ENCODE measurements at places on chromosomes 2 and 18. TPM values are rescaled to one million over a fixed set of nuclear protein-coding genes. Genes with fewer than 3 reads are reported as not detected.

Gene SERPINB5
- 0.03 TPM for polyA plus RNA-seq

Gene DES
- 8,143 TPM for polyA plus RNA-seq

Gene MTLN
- polyA plus RNA-seq, result 622 TPM

Gene ADGRF3
- 0.03 TPM for polyA plus RNA-seq

Gene EVA1A
- polyA plus RNA-seq, result 0.51 TPM

Gene NPHP1
- polyA plus RNA-seq, result 12.2 TPM

Gene LDLRAD4
- polyA plus RNA-seq, result 2.0 TPM

Gene TMEM247
- not detected for polyA plus RNA-seq

Gene GAREM1
- 3.4 TPM for polyA plus RNA-seq

Gene DNAH7
- polyA plus RNA-seq, result 0.08 TPM

Gene VAMP8
- 25.4 TPM for polyA plus RNA-seq

GRCh38 chr2:200649724-200650123 is 63.9 kb downstream of the AOX1 start:
- no peak for DNase-seq

GRCh38 chr18:38250971-38251370 is 685.4 kb upstream of the CELF4 start:
- DNase-seq, result no peak

GRCh38 chr2:157304811-157305722 is 20.6 kb downstream of the ERMN start:
- DNase-seq, result no peak

DNA sequence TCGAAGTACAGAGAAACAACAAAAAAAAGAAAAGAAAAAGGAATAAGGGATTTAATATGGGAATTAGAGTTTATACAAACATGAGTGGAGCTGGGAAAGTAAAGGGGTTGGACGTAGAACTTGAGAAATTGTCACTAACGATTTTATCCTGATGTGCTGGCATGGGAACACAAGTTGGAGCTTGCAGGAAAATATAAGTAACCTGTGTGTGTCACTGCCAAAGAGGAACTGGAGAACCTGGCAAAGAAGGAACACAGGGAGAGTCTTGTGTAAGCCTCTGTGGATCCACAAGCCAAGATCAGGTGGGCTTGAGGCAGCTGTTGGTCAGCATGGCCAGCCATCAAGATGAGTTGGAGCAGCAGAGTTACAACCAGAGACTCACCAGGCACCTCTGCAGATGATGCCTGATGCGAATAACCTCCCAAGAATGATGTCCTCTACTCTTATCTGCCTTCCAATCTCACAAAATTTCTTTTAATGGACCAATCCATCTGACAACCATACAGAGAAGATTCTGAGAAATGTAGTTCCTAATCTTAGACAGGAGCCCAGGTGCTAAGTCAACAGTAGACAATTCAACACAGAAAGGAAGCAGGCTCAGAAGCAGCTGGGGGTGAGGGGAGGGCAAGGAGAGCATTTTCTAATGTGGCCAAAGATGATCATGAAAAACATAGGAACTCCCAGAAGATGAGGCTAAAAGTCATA is 77.0 kb upstream of the SPOPL start:
- DNase-seq, result no peak

DNA sequence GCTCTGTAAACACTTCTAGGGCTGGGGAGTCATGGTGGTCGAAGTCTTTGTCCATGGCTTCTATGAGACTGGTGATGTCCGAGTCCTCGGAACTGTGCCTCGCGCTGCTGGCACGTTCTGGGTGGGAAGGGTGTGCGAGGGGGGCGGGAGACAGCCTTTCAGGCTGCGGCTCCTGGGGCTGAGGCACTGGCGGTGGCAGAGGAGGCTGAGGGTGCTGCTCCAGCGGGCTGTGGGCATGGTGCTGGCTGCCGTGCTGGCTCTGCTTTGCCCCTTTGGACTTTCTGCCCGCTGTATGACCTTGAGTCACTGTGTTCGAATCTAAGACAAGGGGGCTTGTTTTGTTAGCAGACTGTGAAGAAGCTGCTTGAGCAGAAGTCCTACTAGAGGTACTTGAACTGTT is 79.0 kb downstream of the ZAP70 start:
- DNase-seq, result no peak

- DNase-seq, result no peak
Observed at GRCh38 chr2:44184106-44184505, 15.4 kb downstream of the PPM1B start.

- no peak for DNase-seq
Observed at GRCh38 chr2:48714245-48714644, 41.3 kb downstream of the LHCGR start.

DNA sequence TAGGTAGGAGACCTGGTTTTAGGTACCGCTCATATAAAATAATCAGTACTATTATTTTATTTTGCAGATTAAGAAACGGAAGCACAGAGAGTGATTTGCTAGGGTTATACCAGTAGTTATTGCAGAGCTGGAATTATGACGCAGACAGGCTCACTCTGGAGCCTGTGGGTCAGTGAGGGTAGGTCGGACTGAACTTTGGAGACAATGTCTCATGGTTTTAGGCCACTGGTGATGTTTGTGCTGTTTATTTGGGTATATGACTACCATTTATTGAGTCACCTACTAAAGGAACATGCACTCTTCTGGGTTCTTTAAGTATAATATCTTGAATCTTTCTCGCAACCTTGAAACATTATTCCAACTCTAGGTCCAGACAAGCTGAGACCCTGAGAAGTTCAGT is 33.5 kb upstream of the IL1R1 start:
- DNase-seq, result no peak

DNA sequence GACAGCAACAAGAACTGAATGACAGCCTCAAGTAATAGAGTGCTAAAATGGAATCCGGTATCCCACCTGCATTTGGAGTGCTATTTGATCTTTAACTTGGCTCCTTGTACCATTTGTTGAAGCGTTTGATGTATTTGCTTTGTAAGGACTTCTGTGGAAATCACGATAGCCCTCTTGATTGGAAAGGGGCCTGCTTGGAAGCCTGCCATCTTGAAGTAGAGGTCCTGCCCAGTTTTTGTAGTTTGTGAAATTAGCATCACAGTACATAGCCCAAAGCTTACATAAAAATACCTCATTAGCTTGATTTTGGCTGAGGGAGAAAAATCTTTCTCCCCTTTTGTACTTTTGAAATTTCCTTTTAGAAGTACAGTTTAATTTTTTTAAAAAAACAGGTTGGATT is 2.7 kb downstream of the CDCA7 start:
- DNase-seq, result no peak

DNA sequence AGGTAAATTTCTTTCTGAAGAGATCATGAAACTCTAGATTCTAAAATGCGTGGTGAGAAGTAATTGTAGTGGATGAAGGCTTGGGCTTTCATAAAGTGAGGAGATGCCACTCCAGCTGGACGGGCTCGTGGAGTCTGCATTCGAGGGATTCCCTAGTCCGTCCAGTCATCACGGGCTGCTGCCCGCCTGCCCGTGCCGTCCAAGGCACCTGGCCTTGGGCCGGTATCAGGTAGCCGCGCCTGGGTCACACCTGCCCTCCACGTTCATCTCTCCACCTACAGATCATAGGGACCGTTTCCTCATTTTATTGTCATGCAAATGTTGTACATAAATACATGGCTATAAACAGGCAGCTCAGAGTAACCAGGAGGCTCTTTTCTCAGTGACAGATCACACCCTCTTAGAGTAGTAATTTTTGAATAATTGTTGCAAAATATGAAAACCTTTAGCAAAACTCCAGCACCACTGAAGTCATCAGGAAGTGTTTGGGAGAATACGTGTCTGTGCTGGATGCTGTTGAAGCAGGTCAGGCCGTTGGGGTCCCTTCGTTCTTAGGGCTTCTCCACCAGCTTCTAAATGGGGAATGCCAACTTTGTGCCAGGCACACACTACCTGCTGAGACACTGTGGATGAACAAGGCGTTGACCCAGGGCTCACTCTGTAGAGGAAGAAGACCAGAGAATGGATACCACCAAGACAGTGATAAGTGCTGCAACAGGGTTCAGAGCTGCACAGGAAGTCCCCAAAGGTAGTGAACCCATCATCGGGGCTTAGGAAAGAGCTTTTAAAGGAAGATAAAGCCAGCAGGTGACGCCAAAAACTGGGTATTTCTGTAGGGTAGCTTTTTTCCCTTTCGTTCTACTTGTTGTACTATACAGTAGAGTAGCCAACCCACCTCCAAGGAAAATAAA is 112.5 kb downstream of the FAM210A start:
- no peak for DNase-seq

GRCh38 chr2:53802617-53803151 is 15.8 kb downstream of the ERLEC1 start:
- no peak for DNase-seq

- no peak for DNase-seq
Observed at GRCh38 chr2:217353591-217353990, 493.7 kb upstream of the TNP1 start.

- peak; percentile 60 for DNase-seq
Observed at GRCh38 chr2:96116424-96116878, at the start of gene ADRA2B. TSS of gene ADRA2B (minus strand) at chr2:96116571. CDS start at chr2:96116149, 422 bp downstream.

- no peak for DNase-seq
Observed at GRCh38 chr2:158912112-158912511, 56.3 kb upstream of the TANC1 start.

GRCh38 chr2:180505203-180505602 is 475.2 kb upstream of the UBE2E3 start:
- DNase-seq, result no peak

- DNase-seq, result no peak
Observed at GRCh38 chr2:181235683-181236459, 221.3 kb upstream of the ITGA4 start.

- DNase-seq, result no peak
Observed at GRCh38 chr18:60469387-60470100, 97.0 kb upstream of the MC4R start.

DNA sequence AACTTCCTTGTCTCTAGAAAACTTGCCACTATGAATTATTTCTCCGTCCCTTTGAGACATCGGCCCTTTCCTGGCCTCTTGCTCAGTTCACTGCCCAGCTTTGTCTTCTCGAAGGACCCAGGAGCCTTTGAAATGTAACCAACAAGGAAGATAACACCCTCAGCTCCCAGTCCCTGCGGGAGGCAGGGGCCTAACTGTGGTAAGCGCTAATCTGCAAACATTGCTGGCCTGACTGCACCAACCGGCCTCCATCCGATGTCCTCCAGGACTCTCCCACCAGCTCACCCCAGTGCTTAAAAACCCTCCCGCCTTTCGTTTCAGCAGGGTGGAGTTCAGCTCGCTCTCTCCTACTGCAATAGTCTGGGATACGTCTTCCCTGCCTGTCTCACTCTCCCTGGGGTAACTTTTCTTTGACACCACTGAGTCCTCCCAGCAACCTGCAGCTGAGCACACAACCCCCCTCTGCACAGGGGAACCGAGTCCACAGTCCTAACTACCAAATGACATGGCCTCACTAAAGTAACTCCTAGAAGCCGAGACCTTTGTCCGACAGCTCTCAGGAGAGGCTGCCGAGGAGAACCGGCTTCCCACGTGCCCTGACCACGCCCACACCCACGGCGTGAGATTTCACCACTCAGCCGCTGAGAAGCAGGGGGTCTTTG is 76.1 kb downstream of the MBP start:
- DNase-seq, result no peak

DNA sequence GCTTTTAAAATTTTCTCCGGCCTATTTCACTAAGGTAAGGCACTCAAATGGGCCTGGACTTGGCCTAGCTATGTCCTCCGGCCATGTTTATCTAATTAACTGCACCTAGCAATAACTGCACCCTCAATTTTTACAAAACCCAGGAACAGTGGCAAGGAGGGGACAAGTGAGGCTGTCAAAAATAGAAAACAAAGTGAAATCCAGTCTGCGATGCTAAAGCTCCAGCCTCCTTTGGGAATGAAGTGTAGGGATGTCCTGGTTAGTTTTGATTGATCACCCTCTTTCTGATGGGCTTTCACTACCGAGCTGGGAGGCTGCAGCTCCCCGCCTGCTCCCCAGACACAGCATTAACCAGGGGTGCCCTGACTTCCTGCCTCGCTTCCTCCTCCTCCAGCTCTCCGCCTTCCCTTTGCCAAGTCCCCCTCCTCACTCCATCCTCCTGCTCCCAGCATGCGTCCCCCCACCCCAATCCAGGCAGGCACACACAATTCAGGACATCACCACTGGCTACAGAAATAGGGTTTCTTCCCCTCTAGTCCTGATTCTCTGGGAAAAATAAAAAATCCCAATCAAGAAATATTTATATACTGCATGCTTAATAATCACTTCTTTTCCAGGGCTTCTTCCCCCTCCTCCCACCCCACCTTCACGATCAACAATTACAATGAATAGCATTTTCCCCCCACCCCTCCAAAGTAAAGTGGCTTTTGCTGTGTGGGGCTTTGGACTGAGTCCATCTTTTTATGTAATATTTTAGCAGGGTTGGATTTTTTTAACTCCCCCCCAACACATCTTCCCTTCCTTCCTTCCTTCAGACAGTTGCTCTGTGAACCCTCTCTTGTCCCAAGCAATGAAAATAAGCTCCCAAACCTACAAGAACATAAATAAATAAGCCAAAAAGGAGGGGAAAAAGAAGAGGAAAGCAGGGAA is 3.3 kb upstream of the POU3F3 start:
- no peak for DNase-seq

DNA sequence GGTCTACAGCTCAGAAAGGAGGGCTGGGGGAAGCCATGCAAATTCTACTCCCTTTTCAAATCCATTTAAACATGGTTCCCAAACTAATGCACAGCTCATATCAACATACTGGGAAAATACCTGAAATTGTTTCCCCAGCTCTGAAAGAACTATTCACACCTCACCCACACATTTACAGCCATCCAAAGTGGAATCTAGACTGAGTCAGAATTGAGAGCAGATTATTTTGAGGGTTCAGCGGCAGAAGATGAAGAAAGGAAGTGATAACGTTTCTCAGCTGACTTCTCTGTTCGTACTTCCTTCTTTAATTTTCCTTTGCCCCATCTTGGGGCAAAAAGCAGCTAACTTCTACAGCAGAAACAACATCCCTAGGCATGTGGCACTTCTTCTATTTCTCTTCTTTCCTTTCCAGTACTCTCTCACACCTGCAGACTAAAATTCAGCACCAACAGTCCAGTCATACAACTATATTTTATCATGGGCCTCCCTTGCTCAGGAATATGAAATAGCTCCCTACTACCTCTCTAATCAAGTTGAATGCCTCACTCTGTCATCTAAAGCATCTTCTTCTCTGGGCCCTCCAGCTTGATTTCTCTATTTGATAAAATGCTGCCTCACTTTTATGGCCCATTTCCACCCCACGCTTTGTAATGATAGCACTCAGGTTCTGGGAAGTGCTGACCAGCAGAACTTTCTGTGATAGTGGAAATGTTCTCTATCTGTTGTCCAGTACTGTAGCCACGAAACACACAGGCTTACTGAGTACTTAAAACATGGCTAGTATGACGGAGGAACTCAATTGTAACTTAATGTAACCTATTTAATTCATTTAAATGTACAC is 35.9 kb downstream of the ARHGAP25 start:
- no peak for DNase-seq
